ENCODE measurements at places on chromosomes 6 and 20.

DNA sequence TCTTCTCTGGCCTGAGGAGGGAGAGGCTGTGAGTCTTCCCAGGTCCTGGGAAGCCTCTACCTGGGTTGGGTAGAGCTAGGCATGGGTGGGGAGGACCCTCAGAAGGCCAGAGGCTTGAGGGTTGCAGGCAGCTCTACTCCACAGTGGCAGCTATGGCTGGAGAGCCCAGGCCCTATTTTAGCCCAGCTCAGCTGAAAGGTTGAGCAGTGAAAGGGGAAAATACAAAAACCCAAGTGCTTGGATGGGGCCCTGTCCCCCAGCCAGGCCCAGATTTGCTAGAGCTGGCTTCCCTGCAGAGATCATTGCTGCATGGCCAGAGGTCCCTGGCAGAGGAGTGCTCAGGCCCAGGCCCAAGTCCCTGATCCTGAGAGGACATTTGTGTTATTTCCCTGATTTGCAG, 45.7 kb downstream of the SUN5 start:
- no peak for DNase-seq

GRCh38 chr6:9761220-9761619, 653.7 kb downstream of the TFAP2A start:
- no peak for DNase-seq

GRCh38 chr6:132052096-132052495, 100.9 kb upstream of the CCN2 start:
- no peak for DNase-seq

- no peak for DNase-seq
Observed at GRCh38 chr6:119608994-119609393, 259.4 kb upstream of the MAN1A1 start.

- DNase-seq, result no peak
Observed at GRCh38 chr6:7770601-7771000, 44.7 kb downstream of the BMP6 start.

DNA sequence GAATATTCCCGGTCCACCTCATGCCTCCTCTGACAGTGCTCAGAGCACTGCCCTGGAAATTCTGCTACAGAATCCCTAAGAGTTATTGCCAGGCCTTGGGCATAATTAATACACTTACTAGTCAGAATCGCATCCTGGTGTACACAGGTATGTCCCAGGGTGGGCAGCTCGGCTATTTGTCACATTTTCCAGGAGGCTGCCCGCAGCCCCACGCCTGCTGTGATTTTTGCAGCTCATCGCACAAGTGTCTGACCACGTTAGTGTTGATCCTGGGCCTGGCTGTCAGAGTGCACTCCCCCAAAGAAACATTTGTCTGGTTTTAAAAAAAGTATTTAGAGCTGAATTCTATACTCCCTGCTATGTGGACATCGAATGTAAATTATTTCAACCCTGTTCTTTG, 105.4 kb downstream of the CD83 start:
- no peak for DNase-seq

- no peak for DNase-seq
Observed at GRCh38 chr6:7264041-7264440, 49.0 kb downstream of the SSR1 start.

DNA sequence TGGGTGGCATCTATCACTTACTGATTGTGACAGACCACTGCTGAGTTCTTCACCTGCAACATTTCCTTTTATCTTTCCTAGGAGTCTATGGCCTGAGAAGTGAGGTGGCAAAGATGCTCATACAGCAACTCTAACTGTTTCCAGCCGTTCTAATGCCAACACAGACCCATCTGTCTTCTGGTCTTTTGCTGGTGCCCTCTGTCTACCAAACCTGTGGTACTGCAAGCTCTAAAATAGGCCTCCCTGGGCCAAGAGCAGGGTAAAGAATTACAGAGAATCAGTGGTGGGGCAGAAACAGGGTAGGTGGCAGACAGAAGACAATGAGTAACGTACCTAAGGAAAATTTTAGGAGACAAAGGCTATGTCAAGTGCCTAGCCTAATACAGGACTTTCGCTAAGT, 611.0 kb upstream of the FLRT3 start:
- DNase-seq, result no peak

DNA sequence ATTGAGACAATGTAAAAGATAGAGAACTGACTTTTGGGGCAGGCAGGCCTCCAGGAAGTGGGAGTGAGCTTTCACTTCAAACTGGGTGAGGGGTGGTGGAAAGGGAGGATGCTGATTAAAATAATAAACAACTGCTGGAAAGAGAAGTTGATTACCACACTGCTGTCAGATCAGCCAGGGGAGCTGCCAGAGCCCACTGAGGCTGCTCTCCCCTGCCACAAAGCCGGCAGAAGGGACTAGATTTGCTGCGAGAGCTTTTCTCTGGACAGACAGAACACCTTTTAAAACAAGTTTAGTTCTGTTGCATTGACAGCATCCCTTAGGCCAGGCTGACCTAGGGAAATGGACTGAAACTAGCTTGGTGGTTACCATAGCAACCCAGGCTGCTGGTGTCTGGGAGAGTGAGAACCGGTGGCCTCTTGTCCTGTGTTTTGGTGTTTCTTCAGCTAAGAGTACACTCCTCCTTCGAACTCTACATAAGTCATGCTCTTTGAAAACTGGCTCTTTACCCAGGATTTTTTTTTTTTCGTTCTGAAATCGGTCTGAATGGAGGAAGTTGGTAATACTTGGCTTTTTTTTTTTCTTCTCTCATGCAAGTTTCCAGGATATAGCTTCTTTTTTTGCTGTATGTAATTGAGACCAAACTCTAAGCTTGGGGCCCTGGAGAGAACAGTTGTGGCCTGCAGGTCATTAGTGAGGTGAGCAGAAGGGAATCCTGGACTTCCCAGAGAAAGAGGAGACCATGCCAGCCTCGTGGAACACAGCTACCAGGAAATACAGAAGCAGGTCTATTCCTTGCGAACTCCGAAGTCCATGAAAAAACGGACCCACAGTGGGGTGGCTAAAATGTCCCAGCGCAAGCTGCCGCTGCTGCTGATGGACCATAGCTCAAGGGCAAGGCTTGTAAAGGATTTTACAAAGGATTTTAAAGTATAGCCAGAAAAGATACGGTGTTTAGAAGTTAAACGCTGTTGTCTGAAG, 374.4 kb downstream of the UTRN start:
- DNase-seq, result no peak

- DNase-seq, result no peak
Observed at GRCh38 chr20:55649254-55649653, 356.1 kb downstream of the CBLN4 start.
